ENCODE measurements at places on chromosomes 2 and 18.

DNA sequence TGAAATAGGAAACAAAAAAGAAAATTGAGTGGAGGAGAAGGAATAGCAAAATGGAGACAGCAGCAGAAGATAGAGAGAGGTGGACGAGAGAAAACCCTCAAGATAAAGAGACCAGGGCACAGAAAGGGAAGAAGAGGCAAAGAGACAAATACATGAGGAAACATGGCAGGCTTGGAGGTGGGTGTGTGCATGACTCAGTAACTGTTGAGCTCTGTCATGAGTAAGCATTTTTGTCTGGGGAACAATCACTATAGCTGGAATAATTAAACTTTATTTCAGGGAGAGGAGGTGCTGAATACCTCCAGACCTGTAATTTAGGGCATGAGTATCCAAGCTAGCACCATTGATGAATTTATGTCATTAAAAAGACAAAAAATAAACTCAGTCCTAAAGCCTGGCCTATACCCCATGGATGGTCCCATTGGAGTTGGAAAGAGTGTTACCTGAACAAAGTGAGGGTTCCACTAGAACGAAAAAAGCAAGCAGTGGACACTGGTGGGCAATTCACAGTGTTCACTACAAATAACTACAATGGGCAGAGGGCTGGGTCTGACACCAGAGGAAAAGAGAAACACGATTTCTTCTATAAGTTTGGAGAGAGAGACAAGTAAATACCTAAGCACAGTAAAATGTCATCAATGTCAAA is 145.5 kb downstream of the ADCYAP1 start:
- DNase-seq, result no peak

- DNase-seq, result no peak
These were observed 226.0 kb downstream of the TGIF1 start for GRCh38 chr18:3675994-3676393.

DNA sequence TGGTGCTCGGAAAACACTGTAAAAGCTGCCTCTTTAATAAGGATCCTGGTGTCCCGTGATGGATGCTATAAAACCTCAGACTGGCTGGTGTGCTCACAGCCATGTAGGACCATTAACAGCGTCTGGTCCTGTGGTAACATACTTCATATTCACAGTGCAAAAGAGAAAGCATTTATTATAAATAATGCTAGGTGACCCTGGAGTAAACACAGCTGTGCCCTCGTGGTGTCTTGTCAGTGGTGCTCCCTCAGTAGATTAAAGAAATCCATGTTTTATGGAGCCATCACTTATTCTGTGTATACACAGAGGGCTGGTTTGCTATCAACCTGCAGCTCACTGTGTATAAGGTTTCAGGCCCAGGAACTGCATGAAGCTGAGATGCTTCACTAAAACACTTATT is 106.9 kb downstream of the CDK15 start:
- no peak for DNase-seq

- no peak for DNase-seq
These were observed 154.3 kb downstream of the UXS1 start for GRCh38 chr2:106039634-106040315.

- no peak for DNase-seq
These were observed 231.4 kb downstream of the LRRTM1 start for GRCh38 chr2:80073134-80073561.

Measured in stimulated activated CD4-positive, alpha-beta T cell treated with anti-CD3 and anti-CD28 coated beads, Interleukin-4, amount 100 ng/mL, for 1 hour (primary cell).